ENCODE measurements at places on chromosomes 5 and 9.
A peak's percentile ranks its signal among the peaks of the same experiment; 100 is the strongest.

- DNase-seq = no peak
These were observed 5.1 kb downstream of the CAMK4 start for GRCh38 chr5:111229221-111229835.

DNA sequence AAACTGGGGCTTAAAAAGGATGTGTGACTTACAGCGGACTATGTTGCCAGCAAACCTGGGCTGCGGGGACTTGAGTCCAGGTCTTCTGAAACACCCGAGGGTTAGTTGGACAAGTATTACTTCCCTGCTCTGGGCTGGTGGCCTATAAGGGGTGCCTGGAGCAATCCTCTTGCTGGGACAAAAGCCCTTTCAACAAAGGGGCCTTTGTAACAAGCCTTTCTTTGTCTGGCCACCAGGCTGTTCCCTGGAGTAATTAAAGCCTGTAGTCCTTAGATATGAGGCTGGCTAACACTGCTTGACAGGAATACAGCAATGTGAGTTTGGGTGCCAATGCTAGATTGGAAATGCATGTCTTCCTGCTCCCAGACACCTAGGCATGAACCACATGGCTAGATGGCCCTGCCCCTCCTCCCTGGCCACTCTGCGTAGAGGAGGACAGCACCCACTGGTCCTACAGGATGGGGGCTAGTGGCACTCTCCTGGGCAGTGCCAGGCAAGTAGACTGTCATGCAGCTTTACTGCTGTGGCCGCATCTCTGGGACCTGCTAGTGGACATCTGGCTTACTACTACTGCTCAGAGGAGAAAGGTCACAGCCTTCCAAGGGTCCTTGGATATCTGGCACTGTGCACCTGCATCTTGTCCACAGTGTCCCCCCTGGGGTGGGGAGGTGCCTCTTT lies 343.1 kb downstream of the ZSWIM6 start:
- DNase-seq = peak; percentile 91

- peak; percentile 69 for DNase-seq
These were observed 5.7 kb upstream of the NOTCH1 start for GRCh38 chr9:136551401-136552116.

DNA sequence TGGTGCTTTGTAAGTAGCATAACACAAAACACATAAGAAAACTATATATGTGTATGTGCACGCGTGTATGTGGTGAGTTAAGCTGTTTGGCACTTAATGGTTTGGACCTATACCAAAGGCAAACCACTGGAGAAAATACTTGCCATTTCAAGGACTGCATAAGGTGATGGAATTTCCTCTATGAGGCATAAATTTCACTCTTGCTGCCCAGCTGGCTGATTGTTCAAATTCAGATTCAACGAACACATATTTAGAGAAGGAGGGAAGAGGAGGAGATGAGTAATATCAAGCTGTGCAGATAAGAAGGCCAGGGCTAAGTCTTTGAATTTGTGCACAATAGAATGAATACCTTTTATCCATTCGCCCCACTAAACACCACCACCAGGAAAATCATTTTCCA lies 470.6 kb upstream of the MPDZ start:
- no peak for DNase-seq

DNA sequence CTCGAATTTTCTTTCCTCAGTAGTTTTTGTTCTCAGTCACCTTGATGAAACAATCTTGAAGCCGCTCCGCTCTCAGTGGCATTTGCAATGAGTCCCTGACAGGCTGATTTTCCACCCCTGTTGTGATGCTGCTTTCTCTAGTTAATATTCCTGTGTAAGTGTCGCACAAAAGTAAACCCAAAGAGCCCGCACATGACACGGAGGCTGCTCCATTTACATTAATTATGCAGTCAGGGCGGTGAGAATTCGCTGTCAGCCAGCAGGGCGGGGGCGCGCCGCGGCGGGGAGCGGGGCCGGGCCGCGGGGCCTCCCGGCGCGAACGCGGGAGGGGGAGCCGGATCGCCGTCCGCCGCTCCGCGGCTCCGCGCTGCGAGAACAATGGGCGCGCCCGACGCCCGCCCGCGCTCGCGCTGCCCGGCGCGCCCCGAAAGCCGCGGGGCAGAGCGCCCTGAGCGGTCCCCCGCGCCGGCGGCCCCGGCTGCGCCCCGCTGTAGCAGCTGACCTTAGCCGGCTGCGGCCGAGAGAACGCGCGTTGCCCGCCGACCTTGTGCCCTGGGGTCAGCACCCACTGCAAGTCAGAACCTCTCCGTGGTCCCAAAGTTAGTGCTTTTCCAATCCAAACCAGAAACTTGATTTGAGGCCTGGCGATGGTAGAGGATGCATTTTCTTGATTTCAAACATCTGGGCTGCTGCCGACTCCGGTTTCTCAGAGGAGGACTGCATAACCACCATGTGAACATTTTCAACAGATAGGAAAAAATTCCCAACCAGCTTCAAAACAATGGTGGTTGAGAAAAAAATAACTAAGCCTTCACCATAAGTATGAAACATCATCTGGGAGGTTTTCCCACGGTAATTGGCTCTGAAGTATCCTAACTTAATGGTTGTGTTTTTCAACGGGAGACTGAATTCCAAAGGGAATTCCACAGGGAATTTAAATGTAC lies 142.6 kb downstream of the PBX3 start:
- DNase-seq = peak; percentile 82

GRCh38 chr5:14236757-14237156 lies 93.6 kb downstream of the TRIO start:
- DNase-seq = no peak

GRCh38 chr5:112238473-112238872 lies 180.6 kb downstream of the EPB41L4A start:
- peak; percentile 10 for DNase-seq

DNA sequence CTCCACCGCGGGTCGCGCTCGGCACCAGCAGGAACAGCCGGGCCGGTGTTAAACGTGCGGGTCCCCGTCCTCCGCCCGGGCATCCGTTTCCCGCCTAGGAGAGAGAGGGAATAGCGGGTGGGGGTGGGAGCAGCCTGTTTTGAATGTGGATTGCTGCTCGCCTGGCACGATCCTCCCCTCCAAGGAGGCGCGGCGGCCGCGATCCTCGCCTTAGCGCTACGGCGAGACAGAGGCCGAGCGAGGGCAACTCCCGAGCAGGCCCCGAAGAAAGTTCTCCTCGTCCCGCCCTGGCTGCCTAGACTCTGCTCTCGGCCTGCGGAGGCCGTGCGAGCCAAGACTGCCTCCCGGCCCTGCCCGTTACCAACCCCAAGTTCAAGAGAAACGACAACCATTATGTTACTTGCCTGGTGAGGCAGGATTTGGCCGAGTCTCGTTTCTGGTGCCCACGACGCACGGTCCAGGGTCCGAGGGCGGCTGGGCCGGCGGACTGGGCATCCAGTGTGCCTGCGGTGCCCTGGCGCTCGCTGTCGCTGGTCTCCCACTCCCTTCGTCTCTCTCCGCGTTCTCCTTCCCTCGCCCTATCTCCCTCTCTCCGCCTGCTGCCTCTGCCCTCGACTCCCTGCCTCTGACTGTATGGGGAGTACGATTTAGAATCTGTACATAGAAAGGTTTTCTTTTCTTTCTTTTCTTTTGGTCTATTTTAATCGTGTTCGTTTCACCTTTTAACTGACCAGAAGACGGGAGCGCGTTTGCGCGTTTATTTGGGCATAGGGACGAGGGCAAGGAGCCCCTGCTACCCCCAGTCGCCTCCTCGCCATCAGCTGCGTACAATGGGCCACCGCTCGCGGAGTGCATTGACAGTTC lies 724 bp downstream of the NR2F1-AS1 start:
- DNase-seq = no peak

DNA sequence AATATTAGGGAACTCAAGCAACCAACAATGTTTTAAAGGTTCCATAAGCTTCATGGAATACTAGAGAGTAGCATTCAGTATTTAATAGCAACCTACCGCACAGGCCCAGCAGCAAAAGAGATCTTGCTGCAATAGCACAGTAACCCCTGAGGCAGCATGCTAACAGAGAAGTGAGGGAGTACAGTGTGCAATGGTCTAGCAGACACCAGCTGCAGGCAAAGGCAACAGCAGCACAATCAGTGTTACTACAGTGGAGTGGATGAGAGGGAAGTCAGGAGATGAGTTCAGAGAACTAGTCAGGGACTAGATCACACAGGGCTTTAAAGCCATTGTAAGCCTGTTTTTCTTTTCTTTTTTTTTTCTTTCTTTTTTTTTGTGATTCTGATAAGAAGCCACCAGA lies 2.8 kb downstream of the TICAM2 start:
- no peak for DNase-seq

- DNase-seq = no peak
These were observed 18.4 kb upstream of the ALDOB start for GRCh38 chr9:101453776-101454570.

DNA sequence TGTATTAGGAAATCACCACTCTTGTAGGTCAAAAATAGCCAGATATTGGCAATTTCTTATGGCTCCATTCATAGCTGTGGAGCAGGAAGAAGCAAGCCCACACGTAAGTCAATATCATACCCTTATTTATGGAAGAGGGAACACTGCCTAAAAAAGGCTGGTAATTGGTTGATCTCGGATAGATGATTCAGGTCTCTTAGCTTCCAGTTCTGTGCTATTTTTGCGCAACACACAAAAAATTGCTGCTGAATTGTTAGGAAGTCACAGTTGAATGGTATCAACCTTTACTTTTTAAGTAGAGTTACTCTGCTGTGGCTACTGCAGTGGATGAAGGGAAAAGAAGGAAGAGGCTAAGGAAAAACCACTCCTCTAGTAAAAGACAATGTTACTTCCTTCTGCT lies 168.8 kb downstream of the ARHGAP26 start:
- DNase-seq = no peak

- DNase-seq = no peak
These were observed 3.2 kb downstream of the ADAMTS12 start for GRCh38 chr5:33888587-33888986.

DNA sequence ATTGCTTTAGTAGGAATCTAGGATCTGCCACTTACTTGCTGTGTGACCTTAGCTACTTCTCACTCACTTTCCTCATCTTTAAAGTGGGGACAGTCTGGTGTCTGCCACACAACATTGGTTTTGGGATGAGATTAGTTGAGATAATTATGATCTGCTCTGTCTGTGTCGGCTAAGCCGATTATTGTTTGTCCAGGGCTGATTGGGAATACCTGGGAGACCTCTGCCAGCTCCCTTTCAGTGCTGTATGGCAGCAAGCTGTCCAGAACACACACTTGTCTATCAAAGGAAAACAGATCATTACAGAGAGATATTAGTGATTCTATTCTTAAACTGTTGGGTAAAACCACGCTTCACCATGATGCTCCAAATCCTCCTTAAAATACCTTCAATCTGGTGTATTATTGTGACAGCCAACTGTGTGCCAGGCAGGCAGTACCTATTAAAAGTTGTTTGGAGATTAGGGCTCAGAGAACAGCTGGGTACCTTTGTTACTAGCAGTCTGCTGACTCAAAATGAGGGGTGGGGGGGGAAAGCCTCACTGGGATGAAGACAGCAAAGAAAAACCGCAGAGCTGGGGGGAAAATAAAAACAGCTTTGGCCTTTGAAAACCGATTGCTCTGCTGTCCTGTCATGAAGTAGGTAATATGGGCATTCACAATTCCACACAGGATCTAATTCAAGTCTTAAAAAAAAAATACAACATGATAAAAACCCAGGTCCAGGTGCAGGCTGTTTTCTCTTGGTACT lies 458.4 kb upstream of the C9orf72 start:
- DNase-seq = no peak

- no peak for DNase-seq
These were observed 70.6 kb upstream of the SLC44A1 start for GRCh38 chr9:105173826-105174225.

GRCh38 chr9:36187414-36187813 lies 3.3 kb upstream of the CLTA start:
- no peak for DNase-seq

DNA sequence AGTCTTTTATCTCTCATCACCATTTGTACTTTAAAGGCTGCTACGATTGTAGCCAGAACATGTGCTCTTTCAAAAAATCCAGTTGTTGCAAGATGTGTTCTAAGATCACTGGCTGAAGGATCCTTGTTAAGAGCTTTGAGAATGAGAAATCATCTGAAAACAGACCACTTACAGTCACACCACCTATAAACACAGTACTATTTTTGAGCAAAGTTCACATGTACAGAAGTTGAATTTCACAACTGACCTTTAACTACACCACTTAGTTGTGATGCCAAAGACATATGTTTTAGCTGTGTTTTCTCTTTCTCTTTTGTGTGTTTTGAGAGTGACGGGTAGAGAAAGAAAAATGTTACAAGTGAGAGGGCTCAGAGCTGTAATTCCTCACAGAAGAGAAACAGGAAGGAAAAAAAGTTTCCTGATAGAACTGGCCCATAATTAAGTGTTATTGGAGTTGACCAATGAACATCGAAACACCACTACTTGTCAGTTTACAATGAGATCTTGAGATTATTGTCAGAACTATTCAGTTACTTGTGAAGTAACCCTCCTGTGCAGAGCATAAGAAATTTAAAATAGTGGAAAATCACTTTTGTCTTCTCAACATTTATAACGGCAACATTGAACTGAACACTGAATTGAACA lies 245.4 kb downstream of the MLLT3 start:
- DNase-seq = no peak

DNA sequence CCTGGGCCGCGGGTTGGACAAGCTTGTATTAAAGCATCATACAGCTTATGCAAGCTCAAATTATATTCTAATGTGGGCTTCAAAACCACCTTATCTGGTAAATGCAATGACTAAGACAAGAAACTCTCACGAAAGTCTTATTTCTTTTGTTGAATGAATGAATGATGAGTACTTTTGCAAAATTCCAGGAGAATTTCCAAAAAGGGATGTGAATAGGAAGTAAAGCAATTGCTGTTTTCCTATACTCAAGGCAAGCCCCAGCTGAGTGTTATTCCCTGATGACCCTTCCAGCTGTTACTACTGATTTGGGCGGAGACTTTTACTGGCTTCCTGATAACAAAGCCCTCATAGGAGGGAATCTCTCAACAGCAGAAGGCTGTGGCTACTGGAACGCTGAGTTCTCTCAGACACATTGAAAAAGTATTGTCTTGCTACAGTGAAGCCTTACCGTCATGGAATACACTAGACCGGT lies 162.8 kb downstream of the SREK1 start:
- no peak for DNase-seq

DNA sequence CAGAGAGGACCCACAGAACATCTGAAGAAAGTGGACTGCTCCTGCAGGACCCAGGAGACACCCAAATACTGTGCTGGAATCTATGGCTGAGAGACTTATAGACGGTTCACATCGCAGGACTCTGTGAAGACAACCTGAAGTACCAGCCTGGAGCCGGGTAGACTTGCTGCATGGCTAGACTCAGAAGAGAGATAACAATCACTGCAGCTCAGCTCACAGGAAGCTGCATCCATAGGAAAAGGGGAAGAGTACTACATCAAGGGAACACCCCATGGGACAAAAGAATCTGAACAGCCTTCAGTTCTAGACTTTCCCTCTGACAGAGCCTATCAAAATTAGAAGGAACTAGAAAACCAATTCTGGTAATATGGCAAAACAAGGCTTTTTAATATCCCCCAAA lies 26.5 kb upstream of the TRIM36 start:
- DNase-seq = no peak

- DNase-seq = peak; percentile 66
These were observed 3.0 kb upstream of the CTSV start for GRCh38 chr9:97041898-97042297.

GRCh38 chr9:121498487-121499176 lies 1.0 kb downstream of the GGTA1 start:
- DNase-seq = peak; percentile 16

- DNase-seq = no peak
These were observed 72.9 kb downstream of the SEC61B start for GRCh38 chr9:99294850-99295461.

- no peak for DNase-seq
These were observed 46.2 kb downstream of the MCTP1 start for GRCh38 chr5:95238560-95239325.

- no peak for DNase-seq
These were observed 292.7 kb upstream of the RASA1 start for GRCh38 chr5:86974955-86975354.

Data from HAP-1 (cell line).